Muscle of back (tissue), 13 donors: ENCODE measurements at places on chromosomes 13 and 19.

- DNase-seq, result peak; percentile 95
Measured at GRCh38 chr19:5803752-5804515, 933 bp upstream of the NRTN start.

GRCh38 chr13:39374741-39375189 is 228.2 kb downstream of the LHFPL6 start:
- DNase-seq, result no peak

DNA sequence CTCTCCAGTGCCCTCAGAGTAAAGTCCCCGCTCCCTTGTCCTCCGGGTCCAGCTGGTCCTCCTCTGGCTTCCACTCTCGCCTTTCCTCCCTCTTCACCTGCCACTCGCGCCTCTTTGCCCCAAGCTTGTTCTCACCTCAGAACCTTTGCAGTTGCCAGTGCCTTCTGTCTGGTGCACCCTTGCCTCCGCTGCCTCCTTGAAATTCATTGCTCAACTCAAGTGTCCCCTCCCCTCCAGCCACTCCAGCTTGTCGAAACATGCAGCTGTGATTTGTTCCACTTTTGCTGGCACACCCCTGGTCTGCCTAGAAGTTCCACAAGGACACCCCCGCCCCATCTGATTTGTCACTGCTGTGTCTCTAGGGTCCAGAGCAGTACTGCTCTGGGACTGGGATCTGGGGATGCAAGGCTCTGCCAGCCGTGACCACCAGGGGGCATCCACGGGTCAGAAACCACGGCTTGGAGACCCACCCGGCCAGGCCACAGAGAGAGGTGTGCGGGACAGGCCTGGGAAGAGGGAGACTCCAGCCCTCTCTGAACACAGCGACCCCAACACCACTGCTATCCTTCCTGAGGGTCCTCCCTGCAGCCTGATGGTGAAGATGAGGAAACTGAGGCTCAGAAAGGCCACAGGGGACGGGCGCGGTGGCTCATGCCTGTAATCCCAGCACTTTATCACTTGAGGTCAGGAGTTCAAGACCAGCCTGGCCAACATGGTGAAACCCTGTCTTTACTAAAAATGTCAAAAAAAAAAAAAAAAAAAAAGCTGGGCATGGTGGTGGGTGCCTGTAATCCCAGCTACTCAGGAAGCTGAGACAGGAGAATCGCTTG is 49.9 kb downstream of the AP1M1 start:
- peak; percentile 85 for DNase-seq

DNA sequence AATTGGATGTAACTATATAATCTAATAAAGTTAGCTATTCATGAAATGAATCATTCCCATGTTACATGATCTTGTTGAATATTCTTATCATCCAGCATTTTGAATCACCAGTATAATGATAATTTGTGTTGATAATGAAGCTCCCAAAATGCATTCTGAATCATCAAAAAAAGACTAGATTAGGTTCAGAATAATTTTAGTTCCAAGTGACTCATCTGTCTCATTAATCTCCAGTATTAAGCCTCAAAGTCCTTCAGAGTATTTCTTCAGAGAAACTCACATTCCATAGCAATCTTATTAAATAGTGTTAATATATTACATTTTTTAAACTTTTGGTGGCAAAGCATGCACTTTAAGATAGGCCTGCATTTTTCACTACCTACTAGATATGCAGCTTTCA is 207.5 kb downstream of the SLITRK5 start:
- no peak for DNase-seq

DNA sequence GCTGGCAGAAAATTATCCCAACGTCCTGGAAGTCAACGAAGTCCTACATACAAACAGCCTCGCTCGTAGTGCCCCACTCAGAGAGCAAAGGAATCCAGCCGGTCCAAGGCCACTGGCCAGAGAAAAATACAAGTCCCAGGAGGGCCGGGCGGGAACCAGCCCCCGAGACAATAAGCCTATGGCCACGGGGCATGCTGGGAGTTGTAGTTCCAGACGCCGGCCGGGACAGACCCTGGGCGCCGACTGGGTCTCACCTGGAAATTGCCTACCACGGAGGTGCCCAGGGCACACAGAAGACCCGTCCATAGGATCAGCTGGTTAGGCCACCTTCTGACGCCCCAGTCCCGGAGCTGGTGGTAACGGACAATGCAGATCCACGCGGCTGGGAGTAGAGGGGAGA is 5.4 kb downstream of the TMEM150B start:
- DNase-seq, result no peak

DNA sequence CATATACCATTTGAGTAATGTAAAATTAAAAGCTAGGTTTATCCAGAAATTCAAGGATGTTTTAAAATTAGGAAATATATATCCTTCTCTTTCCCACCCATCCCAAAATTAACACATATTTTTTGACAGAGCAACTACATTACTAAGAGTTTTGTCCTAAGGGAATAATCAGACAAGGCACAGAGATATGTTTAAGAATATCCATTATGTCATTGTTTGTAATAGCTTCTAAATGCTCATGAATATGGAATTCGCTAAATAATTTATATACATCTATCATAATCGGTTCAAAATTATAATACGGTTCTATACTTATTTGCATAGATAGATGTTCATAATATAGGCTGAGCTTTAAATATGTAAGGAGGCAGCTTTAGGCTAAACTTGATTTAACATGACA is 9.8 kb downstream of the UBL3 start:
- no peak for DNase-seq
